ENCODE measurements at places on chromosomes 6 and 20.

DNA sequence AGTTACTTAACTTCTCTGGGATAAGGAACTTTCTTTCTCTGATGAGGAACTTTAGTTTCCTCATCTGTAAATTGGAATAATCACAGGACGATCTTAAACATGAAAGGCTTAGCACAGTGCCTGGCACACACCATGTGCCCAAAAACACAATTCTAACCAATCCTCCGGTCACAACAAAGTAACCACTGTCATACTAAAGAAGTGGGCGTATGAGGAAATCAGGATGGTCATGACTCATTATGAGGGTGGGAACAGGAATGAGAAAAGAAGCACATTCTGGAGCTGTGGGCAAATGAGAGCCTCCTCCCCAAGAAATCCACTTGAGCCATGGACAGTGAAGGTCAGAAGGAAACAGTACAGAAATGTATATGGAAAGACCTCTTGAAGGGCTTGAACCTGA lies 82.9 kb downstream of the LRFN2 start:
- no peak for DNase-seq

DNA sequence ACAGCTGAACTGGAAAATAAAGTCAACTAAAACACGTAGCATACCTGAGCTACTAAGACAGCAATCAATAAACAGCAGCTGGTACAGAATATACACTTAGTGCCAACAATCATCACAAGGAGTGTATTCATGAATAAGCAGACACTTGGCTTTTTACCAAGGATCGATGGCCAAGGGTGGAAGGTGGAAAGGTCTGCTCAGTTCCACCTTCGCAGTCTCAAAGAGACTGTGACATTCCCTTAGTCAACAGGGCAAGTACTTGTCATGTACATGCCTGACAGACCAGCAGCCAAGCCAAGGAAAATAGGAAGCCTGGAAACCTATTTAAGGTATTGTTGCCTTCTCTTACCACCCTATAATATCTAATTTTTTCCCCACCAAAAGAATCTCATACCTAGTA lies 21.4 kb downstream of the HBS1L start:
- DNase-seq, result no peak

- DNase-seq, result no peak
These were observed 528 bp downstream of the NHSL1 start for GRCh38 chr6:138498629-138499302.

GRCh38 chr20:5173751-5174150 lies 46.9 kb downstream of the CDS2 start:
- DNase-seq, result no peak

GRCh38 chr20:23106271-23106851 lies 20.2 kb upstream of the CD93 start:
- no peak for DNase-seq

DNA sequence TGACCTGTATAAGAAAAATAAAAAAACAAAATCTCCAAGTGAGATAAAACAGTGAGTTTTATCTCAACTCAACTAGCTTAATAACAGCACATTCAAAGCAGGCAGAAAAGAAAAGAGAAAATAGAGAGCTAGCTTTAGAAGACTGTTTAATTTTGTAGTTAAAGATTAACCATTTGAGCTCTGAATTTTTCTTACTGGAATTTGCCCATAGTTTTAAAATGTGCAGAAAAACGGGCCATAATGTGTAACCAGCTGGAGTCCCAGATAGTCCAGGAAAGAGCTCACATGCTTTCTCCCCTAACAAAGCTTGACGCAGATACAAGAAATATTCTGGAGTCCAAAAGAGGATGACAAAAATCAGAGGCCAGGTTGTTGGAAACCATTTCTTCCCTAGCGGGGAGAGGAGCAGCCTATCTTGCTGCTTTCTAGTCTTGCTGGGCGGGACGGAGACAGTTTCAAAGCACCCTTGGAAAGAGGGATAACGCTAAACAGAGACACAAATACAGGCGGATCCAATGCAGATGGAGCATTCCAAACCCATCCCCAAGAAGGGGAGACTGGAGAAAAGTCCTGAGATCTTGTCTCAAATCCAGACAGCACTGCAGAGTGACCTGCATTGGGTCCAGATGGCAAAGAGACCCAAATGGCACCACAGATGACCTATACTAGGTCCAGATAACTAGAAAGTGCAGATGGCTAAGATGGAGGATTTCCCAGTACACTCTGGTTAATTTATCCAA lies 16.1 kb downstream of the TTK start:
- no peak for DNase-seq

GRCh38 chr6:29994826-29995225 lies 52.5 kb downstream of the HLA-A start:
- DNase-seq, result no peak

- DNase-seq, result no peak
These were observed 86.2 kb upstream of the PRL start for GRCh38 chr6:22383016-22383415.

GRCh38 chr6:7684076-7684475 lies 41.8 kb upstream of the BMP6 start:
- DNase-seq, result no peak

DNA sequence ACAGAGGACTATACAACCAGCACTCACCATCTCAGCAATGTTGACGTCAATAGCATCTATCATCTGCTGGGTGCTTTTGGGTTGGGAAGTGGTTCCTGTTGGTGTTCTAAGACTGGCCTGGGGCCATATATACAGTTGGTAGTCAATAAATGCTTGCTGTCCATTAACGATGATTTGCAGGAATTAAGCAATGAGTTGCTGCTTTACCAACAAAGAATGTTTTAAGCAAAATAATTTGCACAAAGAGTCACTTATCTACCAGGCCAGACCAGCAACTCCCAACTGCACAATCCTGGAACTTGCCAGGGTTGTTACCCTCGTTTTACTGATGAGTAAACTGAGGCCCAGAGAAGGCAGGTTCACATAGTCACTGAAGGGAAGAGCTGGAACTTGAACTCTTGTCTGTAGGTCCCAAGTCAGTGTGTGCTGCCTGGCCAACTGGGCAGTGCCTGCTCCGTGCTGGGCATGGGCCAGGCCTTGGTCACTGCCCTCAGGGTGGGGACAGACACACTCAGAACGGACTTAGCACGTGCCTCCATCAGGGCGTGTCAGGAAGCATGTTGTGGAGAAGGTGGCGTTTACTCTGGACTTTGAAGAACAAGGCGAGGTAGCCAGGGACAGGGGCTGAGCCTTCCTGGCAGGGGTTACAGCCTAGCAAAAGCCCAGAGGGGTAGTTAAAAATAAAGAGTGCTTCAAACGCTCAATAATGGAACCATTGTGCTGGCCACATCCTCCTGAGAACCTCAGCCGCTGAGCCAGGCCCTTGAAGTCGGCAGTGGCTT lies 2.5 kb upstream of the SRC start:
- DNase-seq, result no peak

- no peak for DNase-seq
These were observed 4.6 kb downstream of the MAP3K4 start for GRCh38 chr6:160996131-160996601.

DNA sequence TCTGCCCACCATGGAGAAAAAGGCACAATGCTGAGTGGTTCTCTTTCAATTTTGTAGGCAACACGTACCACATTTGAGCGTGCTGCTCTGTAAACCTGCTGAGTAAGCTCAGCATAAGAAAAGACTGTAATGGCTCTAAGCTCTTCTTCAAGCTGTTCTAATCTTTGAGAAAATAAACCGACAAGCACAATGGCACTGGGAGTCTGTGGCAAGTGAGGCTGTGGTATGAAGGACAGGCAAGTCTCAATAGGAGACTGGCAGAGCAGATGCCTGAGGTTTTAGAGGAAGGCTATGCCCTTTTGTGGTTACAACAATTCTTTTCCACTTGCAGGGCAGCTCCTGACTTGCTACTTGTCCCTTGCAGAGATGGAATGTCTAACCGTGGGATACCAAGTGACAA lies 136.7 kb upstream of the EXOC2 start:
- no peak for DNase-seq

- no peak for DNase-seq
These were observed 347.9 kb downstream of the CDH26 start for GRCh38 chr20:60306105-60306504.

DNA sequence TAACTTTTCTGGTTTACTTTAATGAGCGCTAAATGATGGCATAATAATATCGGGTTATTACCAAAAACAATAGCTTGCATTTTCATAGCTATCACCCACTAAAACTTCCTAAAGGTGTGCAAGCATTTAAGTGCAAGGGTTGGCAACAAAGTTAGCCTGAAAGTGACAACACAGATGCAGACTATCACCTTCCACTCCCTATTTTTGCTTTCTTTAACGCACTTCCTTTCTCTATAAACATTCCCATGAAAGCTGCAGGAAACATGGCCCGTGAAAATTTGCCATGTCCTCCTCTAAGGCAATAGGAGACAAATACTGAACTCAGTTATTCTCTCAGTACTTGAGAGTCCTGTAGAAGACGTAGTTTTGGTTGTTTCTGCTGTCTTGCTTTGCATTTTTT lies 2.7 kb downstream of the MYCT1 start:
- DNase-seq, result no peak

GRCh38 chr20:47480705-47481104 lies 21.0 kb upstream of the NCOA3 start:
- no peak for DNase-seq

GRCh38 chr20:21510414-21511384 lies 3.2 kb downstream of the NKX2-2 start:
- no peak for DNase-seq

GRCh38 chr20:44142413-44142812 lies 44.6 kb downstream of the JPH2 start:
- no peak for DNase-seq

DNA sequence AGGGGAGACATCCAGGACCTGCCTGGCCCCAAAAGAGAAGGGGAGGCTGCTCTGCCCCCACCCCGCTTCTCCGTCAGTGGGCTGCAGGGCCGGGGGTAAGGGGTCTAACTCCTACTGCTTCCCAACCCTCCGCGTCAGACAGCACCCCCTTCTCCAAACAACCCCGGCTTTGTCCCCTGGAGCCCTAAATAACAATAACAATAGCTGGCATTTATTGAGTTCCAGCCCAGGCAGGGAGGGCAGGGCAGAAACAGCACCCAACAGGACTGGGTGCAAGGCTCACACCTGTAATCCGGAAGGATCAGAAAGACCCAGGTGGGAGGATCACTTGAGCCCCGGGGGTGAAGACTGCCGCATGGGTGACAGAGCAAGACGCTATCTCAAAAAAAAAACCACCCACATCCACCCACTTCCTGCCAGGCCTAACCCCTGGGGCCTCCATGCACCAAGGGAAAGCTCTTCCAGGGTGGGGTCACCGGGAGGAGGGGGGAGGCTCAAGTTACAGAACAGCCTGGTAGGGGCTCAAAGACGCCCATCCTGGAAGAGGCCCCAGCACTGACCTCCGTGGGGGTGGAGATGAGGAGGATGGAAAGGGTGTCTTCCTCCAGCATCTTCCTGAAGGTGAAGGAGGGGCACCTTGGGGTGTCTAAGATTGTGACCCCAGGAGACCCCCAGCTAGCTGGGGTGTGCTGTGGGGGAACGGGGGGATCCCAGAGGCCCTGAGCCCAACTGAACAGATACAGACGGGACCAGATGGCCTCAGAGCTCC lies 1.3 kb upstream of the FNDC11 start:
- DNase-seq, result peak; percentile 71

GRCh38 chr20:23477223-23477622 lies 13.7 kb upstream of the CST8 start:
- no peak for DNase-seq

GRCh38 chr6:51613558-51613957 lies 473.9 kb downstream of the PKHD1 start:
- DNase-seq, result no peak

DNA sequence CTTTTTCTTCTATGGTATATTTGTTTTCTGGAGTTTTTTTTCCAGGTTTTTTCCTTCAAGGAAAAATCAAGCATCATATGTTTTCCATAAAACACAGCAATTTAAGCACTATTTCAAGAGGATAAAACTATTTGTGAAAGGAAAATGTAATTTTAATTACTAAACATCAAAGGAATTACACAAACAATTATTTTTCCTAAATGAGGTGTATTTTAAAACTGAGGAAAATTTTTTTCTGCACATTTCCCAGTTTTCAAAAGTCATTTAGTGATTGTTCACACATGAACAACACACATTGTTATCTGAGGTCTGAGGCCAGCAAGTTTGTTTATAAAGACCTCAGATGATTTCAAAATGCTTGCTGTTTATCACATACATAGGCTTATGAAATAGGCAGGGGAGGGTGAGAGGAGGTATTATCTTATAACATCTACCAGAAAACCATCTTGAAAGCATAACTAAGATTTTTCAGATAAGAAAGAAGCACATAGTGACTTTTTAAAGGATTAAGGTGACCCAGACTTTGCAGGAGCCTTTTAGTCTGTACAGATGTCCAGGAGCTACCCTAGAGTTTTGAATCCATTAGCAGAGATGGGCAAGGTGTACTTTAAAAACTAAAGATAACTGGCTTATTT lies 381.6 kb downstream of the GJA1 start:
- no peak for DNase-seq

DNA sequence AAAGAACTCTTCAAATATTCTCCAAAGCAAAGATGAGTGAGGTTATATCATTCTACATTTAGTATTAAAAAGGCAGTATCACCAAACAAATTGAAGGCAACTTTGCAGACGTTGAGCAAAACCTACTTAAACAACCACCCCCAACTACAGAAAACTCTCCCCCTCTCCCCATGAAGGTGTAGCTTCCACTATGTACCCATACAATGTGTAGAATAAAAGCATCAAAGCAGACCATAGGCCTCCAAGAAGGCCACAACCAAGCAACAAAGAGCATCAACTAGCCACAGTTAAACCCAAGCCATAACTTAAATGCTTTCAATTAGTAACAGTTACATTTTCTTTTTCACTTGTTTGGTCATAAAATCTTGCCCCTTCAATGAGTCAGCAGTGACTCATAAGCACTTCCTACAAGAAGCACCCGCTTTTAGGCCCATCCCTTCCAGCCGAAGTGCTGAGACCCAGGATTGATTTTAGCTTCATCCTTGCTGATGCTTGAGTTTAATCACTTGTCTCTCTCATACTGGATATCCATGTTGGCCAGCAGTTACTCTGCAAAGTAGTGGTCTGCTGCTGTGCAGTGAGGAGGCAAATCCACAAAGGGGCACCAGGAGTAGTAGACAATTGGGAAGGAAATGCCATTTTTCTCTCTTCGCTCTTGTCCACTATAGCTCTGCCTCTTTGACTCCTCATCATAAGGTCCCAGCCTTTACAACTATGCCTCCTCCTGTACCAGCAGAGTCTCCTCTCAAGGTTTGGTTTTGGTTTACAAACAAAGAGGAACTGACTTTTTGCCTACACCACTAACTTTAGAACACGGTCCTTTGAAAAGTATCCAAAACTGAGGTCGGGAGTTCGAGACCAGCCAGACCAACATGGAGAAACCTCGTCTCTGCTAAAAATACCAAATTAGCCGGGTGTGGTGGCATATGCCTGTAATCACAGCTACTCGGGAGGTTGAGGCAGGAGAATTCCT lies 8.4 kb upstream of the NUP153 start:
- DNase-seq, result peak; percentile 30

- no peak for DNase-seq
These were observed 487.5 kb downstream of the EPM2A start for GRCh38 chr6:145247692-145248419.

DNA sequence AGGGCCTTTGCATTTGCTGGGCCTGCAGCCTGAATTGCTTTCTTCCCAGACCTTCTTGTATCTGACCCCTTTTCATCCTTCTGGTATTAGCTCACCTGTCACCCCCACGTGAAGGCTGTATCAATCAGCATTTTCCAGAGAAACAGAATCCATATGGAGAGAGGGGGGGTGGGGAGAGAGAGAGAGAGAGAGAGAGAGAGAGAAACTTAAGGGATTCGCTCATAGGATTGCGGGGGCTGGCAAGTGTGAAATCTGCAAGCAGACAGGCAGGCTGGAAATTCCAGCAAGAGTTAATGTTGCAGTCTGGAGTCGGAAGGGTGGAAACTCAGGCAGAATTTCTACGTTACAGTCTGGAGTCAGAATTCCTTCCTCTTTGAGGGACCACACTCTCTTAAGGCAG lies 410.7 kb upstream of the SULF2 start:
- no peak for DNase-seq

GRCh38 chr6:169625376-169625775 lies 76.5 kb downstream of the WDR27 start:
- DNase-seq, result no peak
